ENCODE measurements at places on chromosomes 5 and 9.

DNA sequence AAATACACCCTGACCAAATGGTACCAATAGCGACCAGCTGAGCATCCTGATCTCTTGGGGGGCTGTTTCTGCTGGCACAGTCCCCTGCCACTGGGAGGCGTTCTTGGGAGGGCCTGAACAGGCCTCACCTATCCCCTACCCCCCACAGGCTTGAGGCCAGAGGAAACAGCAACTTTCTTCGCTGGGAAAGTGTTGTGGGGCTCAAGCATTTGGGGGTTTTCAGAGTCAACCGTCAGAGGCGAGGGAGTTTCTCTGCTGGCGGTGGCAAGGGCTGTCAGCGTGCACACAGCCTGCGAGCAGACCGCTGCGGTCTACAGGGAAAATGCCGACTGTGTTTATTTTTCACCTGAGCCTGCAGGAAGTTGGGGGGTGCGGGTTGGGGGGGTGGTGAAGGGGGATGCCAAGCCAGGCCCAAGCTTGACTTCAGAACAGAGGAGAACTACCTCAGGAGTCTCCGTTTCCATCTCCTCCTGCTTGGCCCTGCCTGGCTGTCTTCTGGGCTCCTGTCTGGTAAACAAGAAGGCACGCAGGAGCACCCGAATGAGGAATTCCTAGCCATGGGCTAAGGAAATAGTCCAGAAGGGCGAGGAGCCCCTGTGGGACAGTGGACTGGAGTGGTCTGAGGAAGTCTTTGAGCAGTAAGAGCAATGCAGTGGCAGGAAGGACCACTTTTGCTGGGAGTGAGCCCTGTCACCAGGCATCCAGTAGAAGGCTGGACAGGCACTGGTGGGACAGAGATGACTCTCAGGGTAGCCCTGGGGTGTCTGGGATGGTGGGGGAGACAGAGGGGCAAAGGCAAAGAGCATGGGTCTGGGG lies 18.1 kb downstream of the TCF7 start:
- peaks cover 84% of the 10 kb centered on the region for H3K36me3 ChIP-seq
- peak; percentile 97 for DNase-seq
- H3K27me3 ChIP-seq = no peaks in the 10 kb centered on the region
- peak overlapping the region; percentile 97 for H3K27ac ChIP-seq
- H3K4me3 ChIP-seq = peak overlapping the region; percentile 43

GRCh38 chr5:173634465-173634983 lies 18.1 kb upstream of the BOD1 start:
- no peak overlapping the region for H3K4me3 ChIP-seq
- no peaks in the 10 kb centered on the region for H3K36me3 ChIP-seq
- no peak overlapping the region for H3K27ac ChIP-seq

- H3K27ac ChIP-seq = no peak overlapping the region
- no peak overlapping the region for H3K4me3 ChIP-seq
- DNase-seq = no peak
- no peaks in the 10 kb centered on the region for H3K36me3 ChIP-seq
- no peaks in the 10 kb centered on the region for H3K27me3 ChIP-seq
Measured at GRCh38 chr9:9563817-9564216, 1049.0 kb downstream of the PTPRD start.

- no peak overlapping the region for H3K27ac ChIP-seq
- peak; percentile 17 for DNase-seq
- no peaks in the 10 kb centered on the region for H3K4me1 ChIP-seq
- H3K4me3 ChIP-seq = no peak overlapping the region
- H3K27me3 ChIP-seq = no peaks in the 10 kb centered on the region
Measured at GRCh38 chr5:145825751-145826180, 9.4 kb downstream of the PRELID2 start.

DNA sequence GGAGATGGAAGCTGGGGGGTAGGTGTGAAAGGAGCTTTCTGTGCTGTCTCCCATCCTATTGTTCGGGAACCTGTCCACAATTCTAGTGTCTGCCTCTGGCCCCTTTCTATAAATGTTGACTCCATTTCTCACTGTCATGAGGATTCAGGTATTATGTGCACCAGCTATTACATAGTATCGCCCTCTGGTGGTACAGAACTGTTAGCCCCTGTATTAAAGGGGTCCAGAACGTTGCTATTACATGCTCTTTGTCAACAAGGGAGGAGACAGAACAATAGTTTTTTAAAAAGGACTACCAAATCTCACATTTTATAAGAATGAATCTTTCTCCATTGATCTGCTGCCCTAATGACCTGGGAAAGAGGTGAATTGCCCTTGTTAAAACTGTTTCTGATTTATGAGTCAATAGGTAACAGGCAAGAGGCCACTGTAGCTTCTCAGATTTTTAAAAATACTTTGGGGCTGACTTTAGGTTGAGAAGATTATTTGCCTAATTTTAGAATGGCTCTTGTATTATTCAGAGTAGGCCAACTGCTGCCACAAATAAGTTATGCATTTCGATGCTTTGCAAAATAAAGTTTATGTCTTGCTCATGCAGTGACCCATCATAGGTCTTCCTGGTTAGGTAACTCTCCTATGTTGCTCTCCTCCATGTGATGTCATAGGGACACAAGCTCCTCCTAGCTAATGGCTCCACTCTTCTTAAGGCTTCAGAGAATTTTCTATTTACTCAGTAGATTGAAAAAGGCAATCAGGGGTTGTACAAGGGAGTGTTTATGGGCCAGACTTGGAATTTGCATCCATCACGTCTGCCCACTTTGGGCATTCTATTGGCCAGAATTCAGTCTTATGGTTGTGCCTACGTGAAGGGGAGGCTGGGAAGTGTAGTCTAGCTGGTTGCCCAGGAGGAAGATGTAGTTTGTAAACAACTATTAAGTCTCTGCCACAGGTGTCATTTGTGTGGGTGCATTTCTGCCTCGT lies 20.8 kb downstream of the DCANP1 start:
- DNase-seq = peak; percentile 24
- H3K27ac ChIP-seq = no peak overlapping the region
- H3K4me3 ChIP-seq = no peak overlapping the region
- no peaks in the 10 kb centered on the region for H3K4me1 ChIP-seq
- H3K27me3 ChIP-seq = peaks cover 6% of the 10 kb centered on the region
- no peaks in the 10 kb centered on the region for H3K36me3 ChIP-seq

DNA sequence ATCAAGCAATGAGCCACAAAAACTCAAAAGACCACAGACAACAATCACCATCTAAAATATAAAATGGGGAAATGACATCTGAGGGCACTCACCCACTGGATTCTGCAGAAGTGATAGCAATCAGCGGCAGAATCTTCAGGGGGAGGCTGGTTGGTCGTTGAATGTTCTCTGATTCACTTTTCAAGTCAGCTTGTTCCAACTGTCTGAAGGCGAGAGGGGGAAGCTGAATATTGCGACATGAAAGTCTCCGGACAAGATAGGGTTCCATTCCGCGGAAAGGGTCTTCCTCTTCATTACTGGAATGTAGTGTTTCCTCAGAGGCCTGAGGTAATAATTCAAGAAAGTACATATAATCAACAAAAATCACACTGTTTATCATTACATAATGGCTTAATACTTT lies 94.9 kb upstream of the PDE4D start:
- H3K27ac ChIP-seq = no peak overlapping the region
- no peaks in the 10 kb centered on the region for H3K4me1 ChIP-seq
- H3K4me3 ChIP-seq = no peak overlapping the region
- DNase-seq = no peak

DNA sequence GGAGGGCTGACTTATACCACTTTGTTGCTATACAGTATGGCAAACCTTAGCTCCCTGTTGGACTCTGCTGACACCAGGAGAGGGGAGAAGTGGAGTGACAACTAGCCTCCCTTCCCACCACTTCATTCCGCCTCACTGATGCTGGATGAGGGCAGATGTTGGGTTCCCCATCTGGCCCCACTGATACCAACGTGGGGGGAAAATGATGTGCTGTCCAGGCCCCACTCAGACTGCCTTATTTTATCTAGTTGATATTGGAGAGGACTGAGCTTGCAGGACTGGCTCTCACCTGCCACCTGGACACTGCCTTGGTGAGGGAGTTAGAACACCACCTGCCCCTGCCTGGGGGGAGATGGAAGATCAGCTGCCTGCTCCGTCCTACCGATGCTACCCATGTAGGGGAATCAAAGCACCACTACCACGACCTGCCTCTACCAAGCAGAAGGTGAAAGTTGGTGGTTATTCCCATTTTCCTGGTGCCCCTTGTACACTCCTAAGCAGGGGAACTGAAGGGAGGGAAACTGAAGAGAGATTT lies 292.1 kb downstream of the GADD45G start:
- DNase-seq = no peak
- H3K4me3 ChIP-seq = no peak overlapping the region
- H3K4me1 ChIP-seq = no peaks in the 10 kb centered on the region
- no peak overlapping the region for H3K27ac ChIP-seq
- peaks cover 5% of the 10 kb centered on the region for H3K27me3 ChIP-seq

DNA sequence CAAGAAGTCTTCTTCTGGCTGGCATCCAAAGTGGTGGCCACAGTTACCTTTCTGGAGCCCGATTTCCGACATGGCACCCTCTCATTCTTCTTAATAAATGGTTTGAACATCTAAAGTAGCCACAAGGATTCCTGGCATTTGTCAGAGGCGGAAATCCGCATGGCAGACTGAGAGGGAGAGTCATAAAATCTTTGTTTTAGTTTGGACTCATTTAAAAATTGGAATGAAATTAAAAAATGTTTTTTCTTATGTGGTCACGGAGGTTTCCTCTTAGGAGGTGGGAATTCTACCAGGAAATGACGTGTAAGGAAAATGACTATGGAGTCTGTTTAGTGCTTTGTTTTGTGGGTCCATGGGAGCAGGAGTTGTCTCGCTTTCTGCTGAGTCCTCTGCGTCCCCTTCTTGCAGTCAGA lies 133.0 kb upstream of the PTCH1 start:
- no peak for DNase-seq
- no peak overlapping the region for H3K4me3 ChIP-seq

GRCh38 chr9:385818-386398 lies 171.2 kb downstream of the DOCK8 start:
- H3K4me1 ChIP-seq = no peaks in the 10 kb centered on the region
- no peak overlapping the region for H3K4me3 ChIP-seq
- H3K27me3 ChIP-seq = no peaks in the 10 kb centered on the region
- no peak overlapping the region for H3K27ac ChIP-seq

DNA sequence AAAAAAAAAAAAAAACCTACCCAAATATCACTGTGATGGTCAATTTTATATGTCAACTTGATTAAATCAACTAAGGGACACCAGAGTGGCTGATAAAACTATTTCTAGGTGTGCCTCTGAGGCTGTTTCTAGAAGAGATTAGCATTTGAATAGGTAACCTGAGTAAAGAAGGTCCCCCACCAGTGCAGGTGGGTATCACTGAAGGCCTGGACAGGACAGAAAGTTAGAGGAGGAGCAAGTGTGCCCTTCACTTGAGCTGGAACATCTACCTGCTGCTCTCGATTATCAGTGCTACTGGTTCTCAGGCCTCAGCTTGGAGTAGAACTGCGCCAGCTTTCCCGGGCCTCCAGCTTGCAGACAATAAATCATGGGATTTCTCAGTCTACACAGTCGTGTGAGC lies 88.7 kb downstream of the TLE1 start:
- H3K36me3 ChIP-seq = no peaks in the 10 kb centered on the region
- no peak overlapping the region for H3K4me3 ChIP-seq
- H3K4me1 ChIP-seq = no peaks in the 10 kb centered on the region
- DNase-seq = no peak
- H3K27me3 ChIP-seq = no peaks in the 10 kb centered on the region

DNA sequence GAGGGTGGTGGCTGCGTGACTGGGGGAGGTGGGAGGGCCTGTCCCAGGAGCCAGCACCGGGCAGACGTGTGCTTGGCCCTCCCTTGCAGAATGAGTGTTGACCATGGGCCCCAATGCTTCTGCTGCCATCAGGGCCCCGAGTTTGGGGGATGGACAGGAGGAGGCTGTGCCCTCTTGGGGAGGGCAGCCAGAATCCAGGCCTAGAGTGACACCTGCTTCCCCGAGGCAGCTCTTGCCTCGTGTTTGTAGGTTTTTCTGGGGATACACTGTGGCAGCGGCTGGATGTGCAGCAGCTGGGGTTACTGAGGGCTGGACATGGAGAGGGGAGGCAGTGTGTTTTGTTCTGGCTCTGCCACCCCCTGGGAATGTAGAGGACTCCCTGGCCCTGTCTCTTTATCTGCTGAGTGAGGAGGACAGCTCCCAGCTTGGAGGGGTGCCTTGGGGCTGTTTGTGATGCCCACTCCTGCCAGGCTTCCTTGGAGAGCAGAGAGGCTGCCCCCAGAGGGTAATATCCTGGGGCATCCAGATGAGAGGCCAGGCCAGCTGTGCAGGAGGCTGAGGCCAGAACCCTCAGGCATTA lies 22.7 kb downstream of the WNK2 start:
- H3K4me3 ChIP-seq = no peak overlapping the region
- no peaks in the 10 kb centered on the region for H3K27me3 ChIP-seq
- H3K27ac ChIP-seq = no peak overlapping the region
- H3K4me1 ChIP-seq = no peaks in the 10 kb centered on the region
- no peaks in the 10 kb centered on the region for H3K36me3 ChIP-seq

Data from CD4-positive, alpha-beta memory T cell (primary cell).